Left ventricle myocardium inferior (tissue), 1 donor: ENCODE measurements at places on chromosomes 6 and 20.

DNA sequence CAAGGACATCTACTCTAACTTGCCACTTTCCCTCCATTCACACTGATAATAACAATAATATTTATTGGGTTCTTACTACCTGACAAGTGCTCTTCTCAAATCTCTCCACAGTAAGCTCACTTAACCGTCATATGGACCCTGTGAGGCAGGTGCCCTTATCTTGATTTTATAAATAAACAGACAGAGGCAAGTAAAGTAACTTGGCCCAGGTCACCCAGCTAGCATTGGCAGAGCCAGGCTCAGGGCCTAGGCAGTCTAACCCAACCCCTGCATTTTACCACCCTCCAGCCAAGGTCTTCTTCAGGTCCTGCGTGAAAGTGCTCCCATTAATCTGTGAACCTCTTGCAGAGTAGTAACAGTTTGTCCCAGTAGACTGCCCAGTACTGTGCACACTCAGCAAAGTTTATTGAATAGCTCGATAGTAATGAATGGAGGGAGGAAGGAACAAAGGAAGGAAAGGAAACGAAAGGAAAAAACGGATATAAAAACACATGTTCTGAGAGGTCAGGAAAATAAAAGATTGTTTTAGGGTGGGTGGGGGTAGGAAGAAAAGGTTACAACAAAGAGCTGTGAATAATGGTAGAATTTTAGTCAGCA is 17.0 kb upstream of the STX11 start:
- DNase-seq = no peak

DNA sequence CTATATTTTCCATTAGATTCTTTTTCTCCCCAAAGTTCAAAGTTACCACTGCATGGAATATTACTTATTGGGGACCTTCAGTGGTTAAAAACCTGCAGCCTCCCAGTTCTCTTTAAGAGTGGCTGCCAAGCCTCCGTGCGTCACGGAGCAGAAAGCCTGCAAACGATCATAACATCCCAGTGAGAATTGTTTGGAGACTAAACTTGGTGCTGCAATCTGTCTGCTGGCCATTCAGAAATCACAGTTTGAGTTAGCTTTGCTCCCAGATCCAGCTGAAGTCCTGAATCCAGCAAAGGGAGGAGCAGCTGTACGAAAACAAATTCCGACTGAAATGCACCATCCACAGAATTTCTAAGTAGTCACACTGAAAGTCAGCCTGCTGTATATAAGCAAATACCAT is 213.5 kb upstream of the PDE10A start:
- DNase-seq = peak; percentile 69

- DNase-seq = no peak
Observed at GRCh38 chr20:16445482-16445881, 127.8 kb downstream of the KIF16B start.

DNA sequence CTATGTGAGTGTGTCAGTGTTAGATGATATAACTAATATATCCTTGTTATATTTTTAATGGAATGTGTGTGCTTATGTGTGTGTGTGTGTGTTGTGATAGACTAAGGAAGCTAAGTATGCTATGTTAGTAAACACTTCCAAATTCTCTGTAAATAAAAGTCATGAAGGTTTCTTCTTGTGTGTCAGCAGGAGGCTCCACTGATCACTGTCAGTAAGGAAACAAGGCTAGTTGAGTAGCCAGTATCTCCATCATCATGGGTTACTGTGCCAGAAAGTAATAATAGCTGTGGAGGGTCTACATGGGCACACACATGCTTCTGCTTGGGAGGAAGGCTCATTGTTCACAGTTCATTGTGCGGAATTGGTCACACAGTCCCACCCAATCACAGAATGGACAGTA is 302.8 kb upstream of the RNF217 start:
- DNase-seq = no peak

GRCh38 chr6:128335963-128336362 is 184.4 kb downstream of the PTPRK start:
- no peak for DNase-seq

- DNase-seq = no peak
Observed at GRCh38 chr6:6230286-6230685, 90.2 kb downstream of the F13A1 start.

GRCh38 chr6:84967389-84967788 is 203.0 kb upstream of the TBX18 start:
- DNase-seq = no peak
